Activated CD4-positive, alpha-beta T cell treated with anti-CD3 and anti-CD28 coated beads, Interleukin-2, amount 10 ng/mL, durations not matched to agents 24 days and 14 days (primary cell): ENCODE measurements at places on chromosomes 11 and 22.

GRCh38 chr11:70489276-70489675 lies 90.9 kb downstream of the CTTN start:
- no peak for DNase-seq

GRCh38 chr22:38963872-38964271 lies 6.5 kb downstream of the APOBEC3A start:
- no peak for DNase-seq

GRCh38 chr11:16669799-16670415 lies 68.5 kb upstream of the C11orf58 start:
- DNase-seq, result no peak

- DNase-seq, result no peak
Measured at GRCh38 chr11:123330471-123330870, 99.6 kb upstream of the GRAMD1B start.

GRCh38 chr11:103167166-103167565 lies 57.9 kb downstream of the DYNC2H1 start:
- no peak for DNase-seq

DNA sequence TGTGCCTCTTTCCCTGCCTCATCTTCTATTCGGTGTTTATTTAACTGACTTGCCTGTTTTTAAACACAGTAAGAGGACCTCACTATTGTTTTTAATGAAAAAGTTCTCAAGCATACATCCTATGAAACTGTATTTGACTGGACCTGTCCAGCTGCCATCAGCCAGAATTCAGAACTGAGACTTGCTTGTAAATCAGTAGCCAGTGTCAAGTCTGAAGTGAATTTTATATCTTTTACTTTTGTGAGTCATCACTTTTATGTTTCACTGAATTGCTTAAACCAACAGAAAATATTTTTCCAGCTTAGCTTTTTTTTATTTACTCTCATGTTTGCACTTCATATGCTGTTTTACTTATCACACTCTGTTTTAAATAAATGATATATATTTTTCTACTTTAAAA lies 88.3 kb downstream of the LUZP2 start:
- DNase-seq, result no peak

DNA sequence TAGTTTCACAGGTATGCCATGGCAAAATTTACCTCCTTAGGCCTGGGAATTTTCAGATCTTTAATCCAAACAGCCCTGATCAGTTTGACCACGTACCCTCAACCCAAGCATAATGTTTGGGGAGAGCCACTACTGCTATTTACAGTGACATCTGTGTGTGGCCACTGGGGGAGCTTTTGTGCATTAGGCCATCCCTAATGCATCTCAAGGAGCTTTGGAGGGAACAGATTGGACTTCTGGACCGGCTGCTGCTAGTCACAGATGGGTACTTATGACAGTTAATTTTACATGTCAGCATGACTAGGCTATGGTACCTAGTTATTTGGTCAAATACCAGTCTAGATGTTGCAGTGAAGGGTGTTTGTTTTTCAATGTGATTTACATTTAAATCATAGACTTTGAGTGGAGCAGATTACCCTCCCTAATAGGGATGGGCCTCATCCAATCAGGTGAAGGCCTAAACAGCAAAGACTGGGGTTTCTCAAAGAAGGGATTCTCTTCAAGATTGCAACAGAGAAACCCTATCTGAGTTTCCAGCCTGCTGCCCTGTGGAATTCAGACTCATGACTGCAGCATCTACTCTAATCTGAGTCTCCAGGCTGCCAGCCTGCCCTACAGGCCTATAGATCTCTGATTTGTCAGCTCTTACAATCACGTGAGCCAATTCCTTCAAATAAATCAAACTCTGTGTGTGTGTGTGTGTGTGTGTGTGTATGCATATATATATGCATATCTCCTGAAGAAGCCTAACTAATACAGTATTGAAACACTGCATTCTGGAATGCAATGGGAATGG lies 38.0 kb upstream of the GALNT18 start:
- no peak for DNase-seq
